Stimulated activated CD4-positive, alpha-beta T cell treated with anti-CD3 and anti-CD28 coated beads, Interleukin-1b, Interleukin-23, amount 100 ng/mL, for 1 hour (primary cell): ENCODE measurements at places on chromosomes 4 and X.

DNA sequence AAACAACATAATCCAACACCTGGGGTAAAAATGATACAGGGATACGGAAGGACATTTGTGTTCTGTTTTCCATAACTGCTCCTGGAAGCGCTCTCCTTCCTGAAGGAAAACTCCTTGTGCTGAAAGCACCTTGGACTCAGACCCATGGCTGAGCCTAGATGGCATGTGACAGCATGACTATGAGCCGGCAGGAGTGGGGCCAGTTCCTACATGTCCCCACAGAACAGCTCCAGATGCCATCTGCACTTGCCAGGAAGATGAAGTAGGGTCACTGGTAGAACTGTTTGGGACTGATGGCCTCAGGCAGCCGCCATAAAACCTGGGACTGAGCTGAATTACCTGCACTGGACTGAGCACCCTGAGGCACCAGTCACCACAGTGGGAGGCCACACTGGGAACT is 56.0 kb upstream of the BCLAF3 start:
- no peak for DNase-seq

GRCh38 chr4:38185406-38186144 is 225.4 kb downstream of the PTTG2 start:
- no peak for DNase-seq

- no peak for DNase-seq
These were observed 637 bp downstream of the AMER1 start for GRCh38 chrX:64204701-64205440.

- DNase-seq, result no peak
These were observed 116.2 kb downstream of the GATB start for GRCh38 chr4:151644622-151645021.

- DNase-seq, result no peak
These were observed 82.4 kb downstream of the ITIH6 start for GRCh38 chrX:54715621-54716020.
